CD4-positive, alpha-beta T cell treated with Interleukin-10 for 1 hour (primary cell): ENCODE measurements at places on chromosomes 2 and 18.

- DNase-seq: no peak
These were observed 150.0 kb downstream of the NEDD4L start for GRCh38 chr18:58194028-58194427.

DNA sequence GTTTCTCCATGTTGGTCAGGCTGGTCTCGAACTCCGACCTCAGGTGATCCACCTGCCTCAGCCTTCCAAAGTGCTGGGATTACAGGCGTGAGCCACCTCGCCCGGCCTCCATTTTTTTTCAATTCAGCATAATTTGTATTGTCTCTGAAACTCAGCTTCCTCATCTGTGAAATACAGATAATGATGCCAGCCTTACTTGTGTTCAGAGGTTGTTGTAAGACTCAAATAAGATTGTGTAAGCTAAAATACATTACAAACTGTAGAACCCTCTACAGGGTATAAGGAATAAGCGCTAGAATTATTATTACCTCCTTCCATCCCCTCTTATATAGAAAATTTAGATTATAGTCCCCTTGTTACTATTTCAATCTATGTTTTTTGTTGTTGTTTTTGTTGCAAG is 24.8 kb upstream of the STARD7 start:
- DNase-seq: no peak

GRCh38 chr2:109226622-109227021 is 97.6 kb downstream of the SH3RF3 start:
- no peak for DNase-seq

GRCh38 chr18:41324020-41324791 is 630.8 kb upstream of the PIK3C3 start:
- no peak for DNase-seq

GRCh38 chr2:86623043-86623493 is 597 bp downstream of the RNF103 start:
- DNase-seq: peak; percentile 54

DNA sequence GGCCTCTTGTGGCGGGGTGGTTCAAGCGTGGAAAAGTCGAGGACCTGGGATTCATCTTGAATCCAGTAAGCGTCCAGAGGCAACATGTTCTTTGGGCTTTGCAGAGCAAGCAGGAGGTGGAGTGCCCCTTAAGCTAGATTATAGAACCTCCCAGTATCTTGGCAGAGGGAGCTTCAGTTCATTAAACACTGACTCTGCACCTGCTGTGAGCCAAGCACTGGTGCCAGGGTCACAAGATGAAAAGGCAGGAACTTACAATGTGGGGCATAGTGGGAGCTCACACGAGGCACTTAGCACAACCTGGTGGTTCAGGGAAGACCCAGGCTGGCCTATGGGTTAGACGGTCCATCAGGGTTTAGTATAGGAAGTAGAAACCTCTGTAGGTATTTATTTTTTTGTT is 7.4 kb upstream of the FZD5 start:
- no peak for DNase-seq

DNA sequence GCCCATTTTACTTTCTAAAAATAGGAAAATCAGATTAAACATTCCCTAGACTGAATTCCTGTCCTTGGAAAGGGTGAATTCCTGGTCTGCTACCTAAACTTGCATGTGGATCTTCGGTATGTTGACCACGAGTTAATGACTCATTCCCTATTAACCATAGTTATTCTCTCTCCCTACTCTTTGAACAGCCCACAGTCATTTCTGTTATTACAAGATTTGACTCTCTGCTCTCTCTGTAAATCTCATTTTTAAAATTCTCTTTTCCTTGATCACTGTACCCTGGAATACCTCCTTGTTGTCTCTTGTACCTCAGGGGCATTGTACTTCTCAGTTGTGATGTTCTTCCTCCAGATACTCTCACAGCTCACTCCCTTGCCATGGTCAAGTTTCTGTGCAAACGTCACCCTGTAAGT is 92.0 kb upstream of the GULP1 start:
- no peak for DNase-seq

DNA sequence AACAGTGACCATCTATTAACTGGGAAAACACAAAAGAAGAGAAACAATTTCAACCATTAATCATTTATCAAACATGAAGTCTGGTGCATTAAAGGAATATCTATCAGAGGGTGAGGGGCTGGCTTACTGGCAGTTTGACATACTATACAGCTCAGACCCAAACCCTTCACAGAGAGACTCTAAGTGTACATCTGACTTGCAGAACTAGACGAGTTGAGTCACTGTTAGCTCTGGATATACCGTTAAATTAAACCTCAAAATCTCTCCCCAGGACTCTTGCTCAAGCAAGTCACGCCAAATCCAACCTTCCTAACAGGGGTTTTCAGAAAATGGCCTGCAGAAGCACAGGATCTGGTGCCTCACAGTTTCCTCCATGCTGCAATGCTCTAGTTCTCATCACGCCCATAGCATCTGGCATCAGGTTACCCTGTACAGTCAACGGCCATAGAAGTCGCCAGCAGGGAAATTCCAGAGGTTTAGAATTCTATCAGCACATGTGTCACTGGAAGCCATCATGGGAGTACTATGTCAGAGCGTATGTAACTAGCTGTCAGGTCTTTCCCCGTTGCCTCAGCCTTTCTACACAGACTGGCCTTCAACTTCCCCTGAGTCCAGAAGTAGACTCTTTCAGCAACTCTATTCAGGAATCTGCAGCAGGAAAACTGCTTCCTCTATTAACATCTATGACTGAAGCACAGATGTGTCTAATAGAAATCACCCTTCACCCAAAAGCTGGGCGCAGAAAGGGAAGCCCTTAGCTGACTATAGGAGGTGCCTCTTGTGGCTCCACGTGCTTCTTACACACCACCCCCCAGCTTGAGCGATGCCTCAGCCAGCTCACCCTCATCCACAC is 9.3 kb downstream of the TGOLN2 start:
- DNase-seq: peak; percentile 22

DNA sequence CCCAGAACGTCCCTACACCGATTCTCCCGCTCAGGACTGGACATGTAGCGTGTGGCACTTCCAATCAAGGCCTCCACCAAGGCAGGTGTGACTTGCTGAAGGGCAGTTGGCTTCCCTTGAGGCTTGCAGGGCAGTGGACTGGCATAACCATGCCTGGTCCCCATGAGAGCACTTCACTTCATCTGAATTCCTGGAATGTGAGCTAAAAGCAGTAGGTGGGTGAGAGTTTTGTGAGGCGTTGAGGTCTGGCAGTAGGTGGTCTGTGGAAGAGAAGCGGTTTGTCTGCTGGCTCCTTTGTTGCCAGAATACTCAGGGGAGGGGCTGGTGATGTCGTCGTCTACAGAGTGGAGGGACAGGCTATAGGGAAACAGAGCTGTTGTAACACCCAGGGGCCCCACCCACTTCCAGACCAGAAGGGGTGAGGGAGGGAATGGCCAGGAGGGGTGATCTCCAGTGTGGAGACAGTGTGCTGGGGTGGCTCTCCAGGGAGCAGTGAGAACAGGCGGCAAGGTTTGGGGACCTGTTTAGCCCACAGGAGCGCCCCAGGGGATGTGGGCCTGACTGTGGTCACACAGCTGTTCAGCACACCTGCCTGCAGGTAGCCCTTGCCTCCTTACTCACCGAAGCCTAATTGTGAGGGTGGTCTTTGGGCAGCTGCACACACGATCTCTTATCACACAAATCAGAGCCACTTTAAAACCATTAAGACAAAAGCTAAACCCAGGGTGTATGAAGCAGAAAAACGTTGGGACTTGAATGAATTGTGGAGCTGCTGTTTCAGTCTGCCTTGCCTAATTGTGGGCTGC is 21.5 kb upstream of the ALKAL2 start:
- no peak for DNase-seq

DNA sequence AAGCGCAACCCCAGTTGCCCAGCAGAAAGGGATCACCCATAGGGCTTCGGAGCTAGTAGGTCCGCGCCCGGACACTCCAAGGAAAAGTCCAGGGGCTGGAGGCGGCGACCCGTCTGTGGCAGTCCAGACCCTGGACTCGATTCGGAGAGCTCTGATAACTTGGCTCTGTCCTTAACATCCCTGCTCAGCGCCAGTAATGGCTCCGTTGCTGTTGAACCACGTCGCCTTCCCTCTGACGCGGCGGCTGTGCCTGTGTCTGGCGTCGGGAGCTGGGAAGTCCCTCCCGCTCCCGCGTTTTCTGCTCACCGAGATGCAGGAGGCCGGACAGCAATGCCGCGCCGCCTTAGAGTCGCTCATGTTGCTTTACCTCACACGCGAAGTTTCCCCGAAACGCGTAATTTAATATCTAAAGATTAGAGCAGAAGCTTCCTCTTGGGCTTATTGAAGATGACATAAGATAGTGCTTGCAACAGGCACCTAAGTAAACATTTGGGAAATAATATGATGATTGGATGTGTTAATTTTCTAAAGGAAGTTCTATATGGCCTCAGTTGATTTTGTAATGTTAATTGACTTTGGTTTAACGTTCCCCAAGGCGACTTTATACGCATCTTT is 1.3 kb upstream of the ZBTB14 start:
- peak; percentile 71 for DNase-seq

DNA sequence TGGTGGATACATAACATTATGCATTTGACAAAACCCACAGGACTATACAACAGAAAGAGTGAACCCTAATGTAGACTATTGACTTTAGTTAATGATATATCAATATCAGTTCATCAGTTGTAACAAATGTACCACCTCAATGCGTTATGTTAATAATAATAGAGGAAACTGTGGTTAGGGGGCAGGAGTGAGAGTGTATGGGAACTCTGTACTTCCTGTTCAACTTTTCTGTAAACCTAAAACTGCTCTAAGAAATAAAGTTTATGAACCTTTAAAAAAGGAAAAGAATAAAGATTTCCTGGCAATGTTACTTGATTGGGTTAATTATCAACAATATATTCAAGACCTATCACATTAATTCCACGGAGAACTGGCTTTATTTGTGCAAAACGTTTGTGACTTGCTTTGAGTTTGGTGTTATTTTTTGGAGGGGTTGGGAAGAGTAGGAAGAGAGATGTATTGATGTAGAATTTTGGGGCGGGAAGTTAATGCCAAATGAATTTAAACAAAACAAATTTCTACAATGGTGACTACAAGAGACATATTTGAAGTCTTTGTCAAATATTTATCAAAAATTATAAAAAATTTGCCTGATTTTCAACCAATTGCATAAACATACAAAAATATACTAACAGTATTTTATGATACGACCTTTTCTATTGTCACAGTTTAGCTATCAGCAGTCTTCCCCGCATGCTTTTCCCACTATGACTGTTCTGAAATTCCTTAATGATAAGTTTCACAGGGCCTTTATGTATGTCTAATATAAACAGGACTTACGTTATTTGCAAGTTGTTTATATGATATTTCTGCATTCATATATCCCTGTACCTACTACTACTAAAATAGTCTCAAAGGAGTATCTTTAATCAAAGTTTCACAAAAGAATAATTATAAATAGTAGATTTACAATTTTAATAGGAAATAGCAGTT is 2.1 kb upstream of the RTN4 start:
- DNase-seq: peak; percentile 27

DNA sequence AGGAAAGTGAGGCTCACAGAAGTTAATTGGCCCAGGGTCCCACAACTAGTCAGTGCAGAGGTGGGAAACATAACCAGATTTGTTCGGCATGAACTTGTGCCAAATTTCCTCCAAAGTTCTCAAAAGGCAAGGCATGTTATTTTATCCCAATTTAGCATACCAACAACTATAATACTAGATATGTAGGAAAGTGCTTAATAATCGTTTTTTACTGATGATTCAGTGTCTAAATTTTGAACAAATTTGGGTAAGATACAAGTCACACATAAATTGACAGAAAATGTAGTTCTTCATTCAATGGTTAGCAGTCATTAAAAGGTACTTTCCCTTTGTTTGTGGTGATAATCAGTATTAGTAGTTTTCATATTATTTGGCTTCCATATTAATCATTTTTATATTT is 38.5 kb upstream of the CYBRD1 start:
- no peak for DNase-seq

- no peak for DNase-seq
These were observed 55.9 kb downstream of the HS1BP3 start for GRCh38 chr2:20594957-20595356.

- DNase-seq: no peak
These were observed 226.8 kb upstream of the PXDN start for GRCh38 chr2:1971124-1971523.

- no peak for DNase-seq
These were observed 175.4 kb downstream of the ZNF521 start for GRCh38 chr18:25176518-25177042.

- no peak for DNase-seq
These were observed 402.4 kb downstream of the EPHA4 start for GRCh38 chr2:221169724-221170123.

GRCh38 chr2:217614498-217614897 is 388.3 kb downstream of the TNS1 start:
- no peak for DNase-seq

- DNase-seq: no peak
These were observed 319.4 kb downstream of the NRXN1 start for GRCh38 chr2:50712569-50712968.

DNA sequence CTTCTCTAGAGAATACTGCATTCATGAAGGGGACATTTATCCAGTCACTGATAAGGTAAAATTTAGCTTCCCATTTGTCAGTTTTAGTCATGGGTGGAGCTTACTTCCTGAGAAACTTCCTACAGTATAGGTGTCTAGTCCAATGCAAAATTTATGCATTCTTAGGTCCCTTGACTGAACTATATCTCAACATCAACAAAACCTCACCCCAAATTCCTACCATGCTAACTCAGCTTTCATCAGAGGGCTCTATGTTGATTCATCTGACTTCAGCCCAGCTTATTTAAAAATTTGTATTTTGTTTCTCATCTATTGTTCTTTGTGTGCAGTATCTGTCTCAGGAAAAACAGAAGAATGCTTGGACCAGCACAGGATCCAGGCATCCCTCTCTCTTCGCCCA is 296.4 kb upstream of the ACVR2A start:
- DNase-seq: no peak

DNA sequence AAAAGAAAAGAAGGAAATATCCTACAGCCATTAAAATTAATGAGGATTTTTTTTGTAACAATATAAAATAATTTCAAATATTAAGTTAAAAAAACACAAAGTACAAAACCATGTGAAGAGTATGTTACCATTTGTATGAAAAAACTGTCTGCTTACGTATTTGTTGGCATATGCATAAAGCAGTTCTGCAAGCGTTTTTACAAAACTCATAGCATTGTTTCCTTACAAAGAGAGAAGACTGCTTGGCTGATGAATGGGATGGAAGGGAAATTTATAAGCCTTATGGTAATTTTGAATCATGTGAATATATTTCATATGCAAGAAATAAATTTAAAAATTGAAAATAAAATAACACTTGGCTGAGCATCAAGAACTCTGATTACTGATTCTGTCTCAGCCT is 63.1 kb downstream of the METTL4 start:
- no peak for DNase-seq

DNA sequence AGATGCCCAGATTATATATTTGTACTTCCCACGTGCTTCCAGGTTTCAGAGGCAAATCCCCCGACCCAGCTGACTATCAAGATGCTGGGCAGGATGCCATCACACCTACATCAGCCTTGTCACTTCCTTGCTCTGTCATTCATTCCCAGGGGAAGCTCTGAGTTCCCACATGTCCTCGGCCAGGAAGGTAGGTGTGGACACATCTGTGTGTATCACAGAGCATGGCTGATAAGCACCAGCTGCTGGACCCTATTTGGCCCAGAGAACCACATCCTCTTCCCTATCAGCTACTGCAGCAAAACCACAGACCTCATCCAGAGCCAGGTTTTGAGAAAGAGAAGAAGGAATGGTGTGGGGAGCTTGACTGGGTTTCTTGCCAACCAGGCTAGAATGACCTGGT is 31.9 kb upstream of the ITGA6 start:
- DNase-seq: no peak
